ENCODE measurements at places on chromosomes 3 and 15.

- DNase-seq, result no peak
Measured at GRCh38 chr3:16928386-16929132, 43.8 kb downstream of the PLCL2 start.

GRCh38 chr3:171186817-171187500, 160.4 kb upstream of the SLC2A2 start:
- no peak for DNase-seq

GRCh38 chr3:197270558-197271317, 27.7 kb downstream of the DLG1 start:
- no peak for DNase-seq

DNA sequence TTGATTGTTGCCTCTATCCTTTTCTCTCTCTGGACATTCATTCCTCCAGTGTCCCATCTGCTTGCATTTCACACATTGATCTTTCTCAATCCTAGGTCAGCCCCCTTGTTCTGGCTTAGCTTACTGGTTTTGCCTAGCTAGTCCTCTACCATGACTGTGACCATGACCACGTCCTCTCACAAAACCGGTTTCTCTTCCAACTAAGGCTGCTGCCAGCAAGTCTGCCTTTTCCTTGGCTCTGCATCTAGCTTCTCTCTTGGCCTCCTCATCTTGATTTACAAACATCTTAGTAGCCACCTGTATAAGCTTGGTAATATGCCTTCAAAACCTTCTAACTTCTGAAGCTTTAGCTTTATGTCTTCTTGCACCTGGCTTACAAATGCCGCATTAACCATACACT, 167.2 kb downstream of the STXBP5L start:
- DNase-seq, result no peak

DNA sequence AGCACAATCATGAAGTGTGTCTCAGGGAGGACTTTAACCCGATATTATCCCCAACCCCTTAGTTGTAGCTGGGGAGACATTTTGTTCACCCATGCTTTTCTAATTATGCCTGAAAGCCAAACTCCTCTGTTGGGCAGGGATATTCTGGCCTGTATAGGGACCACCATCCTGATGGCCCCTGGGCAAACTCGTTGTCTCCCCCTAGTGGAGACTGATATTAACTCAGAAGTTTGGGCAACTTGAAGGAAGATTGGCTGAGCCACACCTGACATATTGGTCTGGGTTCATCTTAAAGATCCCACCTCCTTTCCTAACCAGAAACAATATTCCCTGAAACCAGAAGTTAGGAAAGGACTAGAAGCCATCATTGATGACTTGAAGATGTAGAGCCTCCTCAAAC, 42.3 kb downstream of the TM4SF18 start:
- DNase-seq, result no peak
